ENCODE measurements at places on chromosomes 2 and 18.

GRCh38 chr2:13779996-13780395 is 852.5 kb upstream of the LRATD1 start:
- DNase-seq, result no peak

DNA sequence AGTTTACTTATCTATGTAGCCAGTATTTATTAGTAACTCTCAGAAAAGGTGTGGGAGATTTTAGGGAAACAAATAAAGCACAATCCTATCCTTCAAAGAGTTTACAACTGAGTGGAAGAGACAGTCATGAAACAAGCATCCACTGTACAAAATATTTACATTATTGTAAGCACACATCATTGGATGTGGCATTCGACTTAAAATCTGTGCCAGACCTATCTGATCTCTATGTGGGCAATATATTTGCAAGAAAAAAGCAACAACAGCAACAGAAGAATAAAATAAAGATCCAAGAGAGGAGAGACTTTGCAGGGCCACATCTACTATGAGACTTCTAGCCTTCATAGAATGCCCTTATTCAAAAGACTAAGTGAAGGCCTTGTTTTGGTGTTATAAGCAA is 882.1 kb upstream of the PIK3C3 start:
- DNase-seq, result no peak

DNA sequence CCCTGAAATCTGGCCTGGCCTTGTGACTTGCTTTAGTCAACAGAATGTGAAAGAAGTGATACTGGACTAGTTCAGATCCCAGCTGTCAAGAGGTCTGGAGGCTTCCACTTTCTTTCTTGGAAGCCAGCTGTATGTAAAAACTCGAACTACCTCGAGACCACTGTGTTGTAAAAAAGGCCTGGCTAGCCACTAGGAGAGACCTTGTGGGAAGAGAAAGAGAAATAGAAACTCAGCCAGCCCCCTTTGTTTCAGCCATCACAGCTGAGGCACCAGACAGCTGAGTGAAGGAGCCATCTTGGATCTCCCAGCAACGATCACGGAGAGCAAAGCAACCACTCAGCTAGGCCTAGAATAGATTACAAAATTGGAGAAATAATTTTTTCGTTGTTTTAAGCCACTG is 324.9 kb upstream of the TCF4 start:
- no peak for DNase-seq

GRCh38 chr2:233288663-233289062 is 19.0 kb upstream of the SAG start:
- DNase-seq, result no peak

- DNase-seq, result no peak
Observed at GRCh38 chr18:11064727-11065460, 84.5 kb downstream of the PIEZO2 start.
